ENCODE measurements at places on chromosomes 2 and 18. TPM values are rescaled to one million over a fixed set of nuclear protein-coding genes. Genes with fewer than 3 reads are reported as not detected.

Gene GNAL
- 0.04 TPM for total RNA-seq

DNA sequence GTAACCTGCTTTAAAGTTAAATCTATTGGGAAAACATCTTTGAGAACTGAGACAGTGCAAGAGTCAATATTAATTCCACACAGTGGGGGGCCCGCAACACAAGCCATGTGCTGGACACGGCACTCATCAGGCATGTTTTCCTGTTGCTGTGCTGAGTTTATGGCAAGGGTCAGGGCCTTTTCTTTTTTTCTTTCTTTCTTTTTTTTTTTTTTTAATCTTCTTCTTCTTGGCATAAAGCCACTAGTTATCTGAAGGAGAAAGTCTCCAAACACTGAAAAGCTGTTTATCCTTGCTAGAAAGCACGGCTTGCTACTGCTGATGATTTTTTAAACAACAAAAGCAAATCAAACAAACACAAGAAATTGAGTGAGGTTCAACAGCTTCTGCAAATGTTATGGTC lies 252.1 kb downstream of the ZNF521 start:
- no peak overlapping the region for H3K27ac ChIP-seq
- H3K4me1 ChIP-seq, result no peaks in the 10 kb centered on the region
- DNase-seq, result no peak
- H3K4me3 ChIP-seq, result no peak overlapping the region
- H3K27me3 ChIP-seq, result no peaks in the 10 kb centered on the region

DNA sequence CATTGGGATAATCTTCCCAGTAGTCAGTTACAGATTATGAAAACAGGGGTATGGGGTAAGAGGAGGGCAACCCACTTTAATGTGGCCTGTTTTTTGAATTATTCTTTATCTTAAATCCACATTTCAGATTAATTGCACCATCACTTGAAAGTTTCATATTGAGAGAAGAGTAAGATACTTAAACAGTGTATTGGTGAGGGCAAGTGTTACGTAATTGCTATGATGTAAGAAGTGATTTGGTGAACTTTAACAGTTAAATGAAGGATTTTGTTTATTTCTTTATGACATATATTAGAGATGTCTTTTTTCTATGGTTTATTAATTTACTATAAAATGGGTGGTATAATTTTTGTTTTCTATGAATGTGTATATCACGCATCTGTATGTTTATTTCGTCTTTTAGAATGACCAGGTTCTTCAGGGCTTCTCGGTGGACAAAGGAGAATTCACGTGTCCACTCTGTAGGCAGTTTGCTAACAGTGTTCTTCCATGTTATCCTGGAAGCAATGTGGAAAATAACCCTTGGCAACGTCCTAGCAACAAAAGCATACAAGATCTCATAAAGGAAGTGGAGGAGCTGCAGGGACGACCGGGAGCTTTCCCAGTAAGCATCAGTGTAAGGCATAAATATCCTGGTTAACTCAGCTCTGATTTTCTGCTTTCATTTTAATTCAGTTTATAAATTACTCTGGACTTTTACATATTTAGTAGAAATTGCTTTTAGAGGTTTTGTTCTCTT lies 171.2 kb upstream of the MYO3B start:
- H3K4me1 ChIP-seq, result no peaks in the 10 kb centered on the region
- H3K4me3 ChIP-seq, result no peak overlapping the region
- H3K27ac ChIP-seq, result no peak overlapping the region
- H3K27me3 ChIP-seq, result no peaks in the 10 kb centered on the region

GRCh38 chr18:23552505-23552904 lies 33.8 kb downstream of the NPC1 start:
- no peaks in the 10 kb centered on the region for H3K4me1 ChIP-seq
- DNase-seq, result no peak
- no peak overlapping the region for H3K4me3 ChIP-seq
- H3K36me3 ChIP-seq, result peaks cover 29% of the 10 kb centered on the region
- no peak overlapping the region for H3K27ac ChIP-seq

DNA sequence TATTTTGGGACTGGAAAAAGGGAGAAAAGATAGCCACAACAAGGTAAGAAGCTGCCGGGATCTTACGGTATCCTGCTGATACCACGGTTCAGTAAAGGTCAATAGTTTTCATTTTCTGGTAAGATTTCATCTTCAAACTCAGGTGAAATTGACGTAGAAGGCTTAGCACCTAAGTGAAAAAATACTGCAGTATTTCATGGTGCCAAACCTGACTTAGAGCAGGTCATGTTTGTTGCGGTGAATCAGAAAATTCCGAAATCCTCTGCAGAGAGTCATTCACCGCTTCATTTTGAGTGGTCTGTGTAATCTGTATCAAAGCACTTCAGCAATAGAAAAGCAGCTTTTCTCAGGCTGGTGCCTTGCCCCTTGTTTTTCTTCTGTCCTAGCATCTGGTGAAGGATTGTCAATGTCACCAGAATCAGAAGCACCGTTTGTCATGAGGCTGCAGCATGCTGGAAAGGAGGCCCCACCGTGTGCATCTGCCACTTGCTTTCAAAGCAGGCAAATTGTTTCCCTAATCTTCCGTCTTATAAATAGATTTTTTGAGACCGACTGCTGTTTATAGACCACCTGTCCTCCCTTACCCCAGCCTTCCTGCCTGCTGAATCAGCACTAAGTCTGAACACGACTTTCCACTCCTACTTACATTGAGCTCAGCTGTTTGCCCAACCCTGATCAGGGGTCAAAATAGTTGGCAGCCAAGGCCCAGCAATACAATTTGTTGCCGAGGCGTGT lies 156.3 kb downstream of the EML6 start:
- no peak overlapping the region for H3K27ac ChIP-seq
- no peaks in the 10 kb centered on the region for H3K27me3 ChIP-seq
- no peak for DNase-seq
- H3K4me1 ChIP-seq, result no peaks in the 10 kb centered on the region
- no peaks in the 10 kb centered on the region for H3K36me3 ChIP-seq

Gene RGPD3
- total RNA-seq, result not detected

GRCh38 chr2:47744074-47744473 lies 38.9 kb upstream of the MSH6 start:
- DNase-seq, result no peak
- H3K27ac ChIP-seq, result no peak overlapping the region
- H3K36me3 ChIP-seq, result peaks cover 1% of the 10 kb centered on the region
- no peaks in the 10 kb centered on the region for H3K4me1 ChIP-seq
- no peak overlapping the region for H3K4me3 ChIP-seq

Gene ACTG2
- 0.12 TPM for total RNA-seq

DNA sequence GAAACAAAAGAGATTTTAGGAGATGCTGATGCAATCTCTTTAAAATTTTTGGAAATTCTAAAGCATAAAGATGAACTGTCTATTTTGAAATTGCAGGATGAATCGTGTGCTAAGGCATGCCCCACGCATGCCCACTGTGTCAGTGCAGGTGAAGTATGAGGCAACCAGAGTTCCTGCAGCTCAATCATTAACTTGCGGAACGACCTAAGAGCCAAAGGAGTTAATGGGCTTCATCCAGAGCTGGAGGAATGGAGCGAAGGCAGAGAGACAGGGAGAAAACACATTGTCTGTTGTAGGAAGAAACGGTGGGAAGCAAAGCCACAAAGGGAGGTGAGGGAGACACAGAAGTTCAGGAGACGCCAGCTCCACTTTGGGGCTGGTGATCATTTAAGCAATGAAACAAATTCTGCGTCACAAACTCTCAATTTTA lies 265.2 kb downstream of the CCDC85A start:
- H3K27ac ChIP-seq, result no peak overlapping the region
- no peak overlapping the region for H3K4me3 ChIP-seq
- no peaks in the 10 kb centered on the region for H3K4me1 ChIP-seq
- H3K27me3 ChIP-seq, result no peaks in the 10 kb centered on the region
- no peaks in the 10 kb centered on the region for H3K36me3 ChIP-seq

DNA sequence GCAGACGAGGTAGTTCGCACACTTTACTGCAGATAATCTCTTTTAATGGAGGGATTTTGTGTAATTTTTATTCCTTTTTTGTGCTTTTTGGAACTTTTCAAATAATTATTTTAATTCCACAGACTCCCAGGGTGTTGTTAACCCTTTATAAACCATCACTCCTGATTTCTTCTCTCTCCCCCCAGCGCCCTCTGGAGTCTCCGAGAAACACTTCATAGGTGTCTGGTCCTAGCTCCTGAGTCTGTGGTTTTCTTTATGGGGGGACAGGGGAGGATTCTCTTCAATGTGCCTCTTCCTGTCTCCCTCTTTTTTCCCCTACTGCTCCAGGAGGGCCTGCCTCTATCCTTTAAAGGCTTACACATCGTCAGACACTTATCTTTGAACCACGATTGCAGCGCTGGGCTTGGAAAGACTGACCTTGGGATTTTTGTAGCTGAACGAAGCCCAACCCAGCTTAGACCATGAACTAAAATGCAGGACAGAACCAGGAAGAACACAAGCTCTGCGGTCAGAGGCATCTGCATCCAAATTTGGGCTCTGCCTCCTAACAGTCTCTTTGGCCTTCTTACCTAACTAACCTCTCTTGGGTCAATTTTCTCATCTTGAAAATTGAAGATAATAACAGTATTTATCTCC lies 7.1 kb upstream of the PKDCC start:
- DNase-seq, result no peak
- no peak overlapping the region for H3K27ac ChIP-seq
- H3K4me1 ChIP-seq, result no peaks in the 10 kb centered on the region
- no peak overlapping the region for H3K4me3 ChIP-seq
- no peaks in the 10 kb centered on the region for H3K36me3 ChIP-seq

- no peaks in the 10 kb centered on the region for H3K27me3 ChIP-seq
- H3K4me3 ChIP-seq, result no peak overlapping the region
- no peak for DNase-seq
- peaks cover 9% of the 10 kb centered on the region for H3K36me3 ChIP-seq
Measured at GRCh38 chr2:69559442-69560146, 83.9 kb downstream of the AAK1 start.

DNA sequence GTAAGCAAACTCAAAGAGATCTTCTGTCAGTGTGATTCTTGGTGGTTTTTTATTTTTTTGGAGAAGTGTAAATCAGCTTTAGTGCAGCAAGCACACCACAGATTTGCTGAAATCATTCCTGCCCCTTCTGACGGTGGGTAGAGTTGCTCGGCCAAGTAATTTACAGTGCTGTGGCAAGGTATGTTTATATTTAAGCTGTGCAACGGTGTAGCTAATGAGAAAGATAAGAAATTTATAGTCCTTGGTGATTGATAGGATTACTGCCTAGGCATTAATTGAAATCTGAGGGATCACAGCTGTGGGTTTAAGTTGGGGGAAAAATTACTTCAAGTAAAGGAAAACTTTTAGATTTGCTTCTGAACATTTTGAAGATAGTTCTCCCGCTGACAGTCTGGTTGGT lies 286.6 kb downstream of the AGAP1 start:
- peaks cover 41% of the 10 kb centered on the region for H3K27me3 ChIP-seq
- no peaks in the 10 kb centered on the region for H3K36me3 ChIP-seq
- DNase-seq, result no peak
- no peaks in the 10 kb centered on the region for H3K4me1 ChIP-seq

DNA sequence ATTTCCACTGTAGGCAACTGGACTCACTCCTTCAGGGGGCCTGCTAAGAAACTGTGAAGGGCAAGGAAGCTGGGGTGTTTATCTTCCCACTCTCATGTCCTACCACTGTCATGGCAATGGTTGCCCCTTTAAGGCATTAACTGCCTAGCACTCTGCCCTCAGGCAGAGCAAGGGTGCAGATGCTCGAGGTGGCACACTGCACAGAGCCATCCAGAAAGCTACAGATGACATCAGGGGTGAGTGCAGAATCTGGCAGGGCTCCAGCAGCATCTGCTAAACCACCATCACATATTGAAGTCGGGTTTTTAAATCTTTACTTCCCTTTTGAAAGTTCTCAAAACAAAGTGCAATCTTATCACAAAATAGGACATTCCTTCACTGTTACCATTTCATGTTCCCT lies 75.4 kb downstream of the RAPGEF4 start:
- no peak for DNase-seq
- H3K4me3 ChIP-seq, result no peak overlapping the region
- no peaks in the 10 kb centered on the region for H3K27me3 ChIP-seq

Gene OR6B2
- not detected for total RNA-seq

Gene CYP1B1
- total RNA-seq, result 23.5 TPM

Gene C1QL2
- not detected for total RNA-seq

DNA sequence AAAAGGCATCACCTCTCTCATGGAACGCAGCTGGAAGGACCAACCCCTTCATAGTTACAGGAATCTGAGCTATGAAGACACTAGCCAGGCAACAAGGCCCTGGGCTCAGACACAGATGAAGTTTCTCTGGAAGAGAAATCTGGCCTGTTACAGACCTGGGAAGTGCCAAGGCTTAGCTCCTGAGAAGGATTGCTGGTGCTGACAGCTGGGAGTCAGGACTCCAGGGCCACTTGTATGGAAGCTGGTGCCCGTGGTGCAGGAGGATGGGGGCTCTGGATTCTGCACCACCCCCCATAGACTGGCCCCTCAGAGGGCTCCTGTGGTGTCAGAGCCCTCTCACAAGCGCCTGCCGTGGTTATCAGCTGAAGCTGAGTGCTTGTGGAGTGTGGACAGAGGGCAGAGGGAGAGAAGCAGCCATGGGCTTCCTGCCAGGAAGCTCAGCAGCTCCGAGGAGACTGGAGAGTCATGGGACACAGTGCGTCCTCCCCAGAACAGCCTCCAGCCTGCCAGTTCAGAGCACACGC lies 87.3 kb upstream of the LCLAT1 start:
- DNase-seq, result no peak
- H3K36me3 ChIP-seq, result peaks cover 2% of the 10 kb centered on the region
- H3K4me1 ChIP-seq, result peaks cover 35% of the 10 kb centered on the region
- no peak overlapping the region for H3K4me3 ChIP-seq
- H3K27me3 ChIP-seq, result no peaks in the 10 kb centered on the region

Gene CLEC4F
- total RNA-seq, result not detected

DNA sequence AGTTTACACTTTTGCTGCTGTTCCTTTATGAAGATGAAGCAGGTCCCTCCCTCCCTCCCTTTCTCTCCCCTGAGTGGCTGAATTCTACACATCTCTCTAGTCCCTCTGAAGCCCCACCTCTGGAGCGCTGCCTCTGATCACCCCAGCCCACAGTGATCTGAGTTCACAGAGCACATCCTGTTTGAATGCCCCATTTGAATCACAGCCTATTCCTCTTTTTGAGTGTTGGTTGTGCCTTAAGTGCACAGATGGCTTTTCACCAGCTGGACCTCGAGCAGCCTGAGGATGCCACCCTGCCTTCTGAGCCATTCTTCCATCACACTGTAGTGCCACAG lies 87.1 kb downstream of the ITGB1BP1 start:
- no peak overlapping the region for H3K4me3 ChIP-seq
- DNase-seq, result peak; percentile 10
- H3K4me1 ChIP-seq, result peaks cover 7% of the 10 kb centered on the region

GRCh38 chr2:113207021-113207420 lies 33.2 kb downstream of the PSD4 start:
- H3K27me3 ChIP-seq, result no peaks in the 10 kb centered on the region
- DNase-seq, result no peak
- H3K4me1 ChIP-seq, result peaks cover 9% of the 10 kb centered on the region

All from activated naive CD8-positive, alpha-beta T cell treated with anti-CD3 and anti-CD28 coated beads for 36 hours (primary cell).